ENCODE measurements at places on chromosomes 12 and 14.

GRCh38 chr12:29071099-29071498 lies 78.0 kb upstream of the FAR2 start:
- DNase-seq, result no peak

DNA sequence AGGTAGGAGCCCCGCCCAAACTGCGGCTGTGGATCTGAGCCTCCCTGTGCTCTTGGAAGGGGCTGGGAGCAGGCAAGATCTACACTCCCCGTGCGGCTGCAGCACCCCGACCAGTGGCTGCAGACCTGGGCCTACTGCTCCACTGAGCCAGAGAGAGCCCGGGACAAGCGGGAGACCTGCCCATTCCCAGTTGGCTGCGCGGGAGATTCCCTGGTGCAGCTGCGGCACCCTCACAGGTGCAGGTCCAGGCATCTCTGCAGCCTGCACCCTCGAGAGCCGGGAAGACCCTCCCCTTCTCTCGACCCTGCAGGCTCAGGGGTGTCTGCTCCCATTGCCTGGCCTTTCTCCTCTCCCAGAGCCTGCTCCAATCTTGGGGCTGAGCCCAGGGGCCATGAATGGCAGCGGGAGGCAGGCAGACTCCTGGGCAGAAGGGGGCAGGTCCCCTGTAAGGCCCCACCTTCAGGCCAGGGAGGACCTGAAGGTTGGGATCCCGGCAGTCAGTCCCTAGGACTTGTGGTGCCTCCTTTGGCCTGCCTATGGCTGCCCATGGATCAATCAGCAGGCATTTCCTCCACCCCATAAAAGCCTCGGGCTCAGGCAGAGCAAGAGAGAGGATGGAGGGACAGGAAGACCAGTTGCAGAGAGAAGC lies 8.8 kb upstream of the A2M start:
- no peak for DNase-seq

DNA sequence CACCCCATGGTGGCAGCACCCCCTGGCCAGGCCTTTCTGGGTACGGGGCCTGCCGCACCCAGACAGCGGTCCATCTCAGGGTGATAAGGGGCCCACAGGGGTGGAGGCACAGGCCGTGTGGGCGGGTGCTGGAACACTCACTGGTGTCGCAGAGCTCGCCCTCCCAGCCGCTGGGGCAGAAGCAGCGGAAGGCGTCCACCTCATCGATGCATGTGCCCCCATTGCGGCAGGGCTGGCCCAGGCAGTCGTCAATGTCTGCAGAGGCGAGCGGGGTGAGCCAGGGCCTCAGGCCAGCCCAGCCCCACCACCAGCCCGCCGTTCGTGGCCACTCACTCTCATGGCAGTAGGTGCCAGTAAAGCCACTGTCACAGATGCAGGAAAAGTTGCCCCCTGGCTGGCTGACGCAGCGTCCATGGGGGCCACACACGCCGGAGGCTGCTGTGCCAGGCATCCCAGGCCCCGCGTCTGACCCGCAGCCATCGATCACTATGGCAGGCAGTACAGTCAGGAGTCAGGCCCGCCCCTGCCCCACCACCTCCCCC lies 19.9 kb downstream of the JAG2 start:
- no peak for DNase-seq

- peak; percentile 28 for DNase-seq
These were observed 68.9 kb upstream of the CISTR start for GRCh38 chr12:53820514-53821306.

DNA sequence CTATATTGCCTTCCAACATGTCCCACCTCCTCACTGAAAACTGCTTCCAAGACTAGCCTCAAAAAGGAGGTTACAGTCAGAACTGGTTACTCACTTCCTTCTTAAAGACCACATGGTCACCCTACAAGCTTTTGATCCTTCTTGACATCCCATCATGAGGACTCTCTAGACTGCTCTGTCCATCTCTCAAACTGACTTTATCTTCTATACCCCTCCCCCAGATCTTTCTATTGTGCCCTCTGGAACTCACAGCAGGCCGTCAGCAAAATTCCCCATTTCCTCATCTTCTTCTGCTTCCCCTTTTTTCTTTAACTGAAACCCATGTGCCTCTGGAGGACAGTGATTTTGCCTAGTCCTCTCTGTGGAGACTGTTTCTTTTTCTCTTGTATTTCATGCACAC lies 18.1 kb upstream of the IGF1 start:
- no peak for DNase-seq

- DNase-seq, result no peak
These were observed 12.5 kb downstream of the PLEKHG6 start for GRCh38 chr12:6322969-6323339.

- DNase-seq, result no peak
These were observed at the start of gene RIMBP2 for GRCh38 chr12:130715998-130716968. TSS of gene RIMBP2 (minus strand) at chr12:130716299. CDS start at chr12:130479013, 237,286 bp downstream.

DNA sequence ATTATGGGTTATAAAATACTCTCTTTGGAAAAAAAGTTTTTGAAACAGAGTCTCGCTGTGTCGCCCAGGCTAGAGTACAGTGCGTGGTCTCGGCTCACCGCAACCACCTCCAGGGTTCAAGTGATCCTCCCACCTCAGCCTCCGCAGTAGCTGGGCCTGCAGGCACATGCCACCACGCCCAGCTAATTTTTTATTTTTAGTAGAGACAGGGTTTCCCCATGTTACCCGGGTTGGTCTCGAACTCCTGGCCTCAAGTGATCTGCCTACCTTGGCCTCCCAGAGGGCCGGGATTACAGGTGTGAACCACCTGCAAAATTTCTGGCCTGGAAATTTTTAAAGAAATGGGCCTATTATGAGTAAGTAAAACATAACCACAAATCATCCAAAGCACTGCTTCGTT lies 3.8 kb downstream of the USP15 start:
- DNase-seq, result no peak

DNA sequence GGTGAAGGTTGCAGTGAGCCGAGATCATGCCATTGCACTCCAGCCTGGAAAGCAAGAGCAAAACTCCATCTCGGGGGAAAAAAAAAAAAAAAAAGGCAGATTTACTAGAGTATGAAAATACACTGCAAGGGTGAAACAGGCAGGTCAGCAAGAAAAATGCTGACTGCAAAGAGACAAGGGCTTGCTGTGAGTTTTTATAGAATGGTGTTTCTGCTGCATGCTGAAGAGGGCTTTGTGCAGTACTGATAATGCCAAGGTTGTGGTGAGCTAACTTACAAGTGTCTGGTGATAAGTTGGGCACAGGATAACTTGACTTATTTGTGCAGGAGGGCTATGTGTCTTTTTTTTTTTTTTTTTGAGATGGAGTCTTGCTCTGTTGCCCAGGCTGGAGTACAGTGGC lies 25.9 kb upstream of the SRP54 start:
- no peak for DNase-seq

- no peak for DNase-seq
These were observed 223.0 kb downstream of the BTG1 start for GRCh38 chr12:91922674-91923073.

- DNase-seq, result no peak
These were observed 16.3 kb upstream of the RNF34 start for GRCh38 chr12:121383601-121384021.

DNA sequence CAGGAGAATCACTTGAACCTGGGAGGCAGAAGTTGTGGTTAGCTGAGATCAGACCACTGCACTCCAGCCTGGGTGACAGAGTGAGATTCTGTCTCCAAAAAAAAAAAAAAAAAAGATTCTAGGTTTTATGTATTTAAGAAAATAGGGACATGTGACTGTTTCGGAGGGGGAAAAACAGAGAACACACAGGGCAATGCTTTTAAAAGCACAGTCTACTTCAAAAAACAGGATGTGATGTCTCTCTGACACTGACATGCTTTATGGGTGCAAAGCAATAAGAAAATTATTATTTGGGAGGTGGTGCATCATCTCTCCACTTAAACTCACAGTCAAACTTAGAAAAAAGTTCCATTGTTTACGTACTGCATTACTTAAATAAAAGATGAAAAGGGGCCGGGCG lies 28.7 kb downstream of the CLIP1 start:
- DNase-seq, result no peak

DNA sequence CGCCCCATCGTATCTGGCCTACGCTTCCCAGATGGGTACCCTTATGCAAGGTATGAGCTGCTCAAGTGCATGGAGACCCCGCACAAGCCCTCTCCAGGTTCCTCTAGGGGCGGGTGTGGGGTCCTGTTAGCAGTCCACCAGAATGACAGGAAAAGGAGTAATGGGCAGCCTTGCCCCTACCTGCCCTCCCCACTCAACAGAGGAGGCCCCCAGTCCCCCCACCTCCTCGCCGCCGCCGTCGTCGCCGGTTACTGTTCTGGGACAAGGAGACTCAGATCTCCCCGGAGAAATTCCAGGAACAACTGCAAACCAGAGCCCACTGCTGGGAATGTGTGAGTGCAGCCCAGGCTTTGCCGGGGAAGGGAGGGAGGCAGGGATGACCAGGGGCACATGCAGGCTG lies 6.0 kb downstream of the REC8 start:
- no peak for DNase-seq

DNA sequence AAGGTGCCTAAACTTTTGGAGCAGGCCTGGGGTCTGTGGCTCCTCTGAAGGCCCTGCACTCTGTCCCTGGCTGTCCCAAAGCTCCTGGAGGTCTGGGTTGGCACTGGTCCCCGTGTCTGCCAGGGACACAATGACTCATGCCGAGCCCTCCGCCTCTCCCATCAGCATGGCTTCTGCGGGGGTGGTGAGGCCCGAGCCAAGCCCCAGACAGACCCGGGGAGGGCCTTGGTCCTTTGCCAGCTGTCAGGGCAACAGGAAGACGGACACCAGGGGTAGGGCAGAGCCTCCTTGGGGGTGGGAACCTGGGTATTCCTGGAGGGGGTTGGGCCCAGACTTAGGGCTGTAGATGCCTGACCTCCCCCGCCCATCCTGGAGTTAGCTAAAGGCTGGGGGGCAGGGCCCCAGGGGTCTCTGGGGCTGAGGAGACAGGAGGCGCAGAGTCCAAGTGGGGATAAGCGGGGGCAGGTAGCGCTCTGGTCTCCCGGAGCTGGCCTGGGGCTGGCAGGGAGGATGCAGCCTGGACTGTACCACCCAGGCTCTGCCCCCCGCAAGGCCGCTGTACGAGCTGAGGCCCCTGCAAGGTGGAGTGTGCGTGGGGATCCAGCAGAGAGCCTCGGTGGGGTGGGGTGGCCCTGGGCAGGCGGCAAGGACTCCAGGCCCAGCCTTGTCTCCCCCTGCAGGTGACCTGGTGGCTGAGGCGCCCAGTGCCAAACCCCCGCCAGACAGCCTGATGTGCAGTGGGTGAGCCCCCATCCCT lies 16.4 kb upstream of the PUS1 start:
- DNase-seq, result no peak

- no peak for DNase-seq
These were observed 177.8 kb upstream of the DIO2 start for GRCh38 chr14:80388980-80389711.

All from HEK293T (cell line).